Heart right ventricle (tissue), 16 donors: ENCODE measurements at places on chromosomes 16 and 17. TPM values are rescaled to one million over a fixed set of nuclear protein-coding genes. Genes with fewer than 3 reads are reported as not detected.

GRCh38 chr17:59107306-59107670 lies 608 bp upstream of the TRIM37 start:
- H3K4me3 ChIP-seq = peak overlapping the region; percentile 81
- peaks cover 11% of the 10 kb centered on the region for H3K4me1 ChIP-seq
- no peaks in the 10 kb centered on the region for H3K27me3 ChIP-seq
- peak overlapping the region; percentile 87 for H3K27ac ChIP-seq
- DNase-seq = no peak
- H3K36me3 ChIP-seq = peaks cover 42% of the 10 kb centered on the region

DNA sequence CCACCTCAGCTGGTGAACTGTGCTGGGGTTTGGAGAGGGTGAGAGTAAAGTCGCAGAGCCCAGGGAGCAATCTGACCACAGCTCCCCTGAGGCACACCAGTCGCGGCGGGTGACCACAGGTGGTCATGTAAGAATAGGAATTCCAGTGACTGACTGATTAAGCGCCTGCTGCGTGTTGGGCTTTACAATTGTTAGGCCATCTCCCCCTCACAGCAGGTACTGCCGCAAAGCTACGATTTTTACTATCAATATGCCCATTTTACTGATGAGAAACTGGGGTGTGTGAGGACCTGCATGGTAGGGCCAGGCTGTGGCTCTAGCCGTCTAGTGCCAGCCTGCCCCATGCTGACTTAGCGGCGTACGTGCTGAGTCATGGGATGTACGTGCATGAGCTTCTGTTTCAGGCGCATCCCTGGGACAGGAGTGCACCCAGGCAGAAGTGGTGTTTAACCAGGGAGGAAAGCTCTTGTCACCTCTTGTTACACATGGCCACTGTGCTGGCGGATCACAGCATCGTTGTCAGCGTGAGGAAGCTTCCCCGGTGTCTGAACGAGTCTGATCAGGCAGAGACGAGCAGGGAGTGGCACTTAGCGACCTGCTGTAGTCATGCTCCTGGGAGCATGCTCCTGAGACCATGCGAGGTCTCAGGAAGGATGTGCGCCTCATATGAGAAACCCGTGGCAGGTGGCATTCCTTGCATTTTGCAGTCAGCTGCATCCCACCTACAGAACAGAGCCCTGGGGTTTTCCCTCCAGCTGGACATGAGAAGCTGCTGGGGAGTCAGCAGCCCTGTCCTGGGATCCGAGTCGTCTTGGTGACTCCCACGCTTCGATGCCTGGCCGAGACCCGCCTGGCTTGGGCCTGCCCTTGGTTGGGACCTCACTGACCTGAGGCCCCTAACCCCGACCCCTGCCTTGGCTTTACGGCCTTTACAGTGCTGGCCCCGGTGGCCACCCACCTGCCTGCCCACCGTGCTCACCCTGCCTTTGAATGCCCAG lies 163.7 kb upstream of the CHMP6 start:
- H3K27ac ChIP-seq = no peak overlapping the region
- no peak overlapping the region for H3K4me3 ChIP-seq
- H3K27me3 ChIP-seq = no peaks in the 10 kb centered on the region
- H3K4me1 ChIP-seq = no peaks in the 10 kb centered on the region
- DNase-seq = no peak

GRCh38 chr17:73304971-73305812 lies 6.6 kb downstream of the CDC42EP4 start:
- no peaks in the 10 kb centered on the region for H3K27me3 ChIP-seq
- H3K4me3 ChIP-seq = peak overlapping the region; percentile 6
- H3K27ac ChIP-seq = peak overlapping the region; percentile 98
- H3K36me3 ChIP-seq = no peaks in the 10 kb centered on the region
- peak; percentile 71 for DNase-seq
- H3K4me1 ChIP-seq = peaks cover 95% of the 10 kb centered on the region

The KRT27 gene
- total RNA-seq = not detected

The CBFA2T3 gene
- total RNA-seq = 6.3 TPM

- no peak overlapping the region for H3K27ac ChIP-seq
- no peaks in the 10 kb centered on the region for H3K4me1 ChIP-seq
- no peak overlapping the region for H3K4me3 ChIP-seq
- H3K36me3 ChIP-seq = no peaks in the 10 kb centered on the region
- DNase-seq = no peak
These were observed 4.9 kb downstream of the GRIN2C start for GRCh38 chr17:74854792-74855191.

- H3K27ac ChIP-seq = no peak overlapping the region
- DNase-seq = no peak
- no peaks in the 10 kb centered on the region for H3K36me3 ChIP-seq
- H3K4me1 ChIP-seq = no peaks in the 10 kb centered on the region
- H3K4me3 ChIP-seq = no peak overlapping the region
- H3K27me3 ChIP-seq = no peaks in the 10 kb centered on the region
These were observed 14.6 kb downstream of the GNGT2 start for GRCh38 chr17:49195751-49196150.

DNA sequence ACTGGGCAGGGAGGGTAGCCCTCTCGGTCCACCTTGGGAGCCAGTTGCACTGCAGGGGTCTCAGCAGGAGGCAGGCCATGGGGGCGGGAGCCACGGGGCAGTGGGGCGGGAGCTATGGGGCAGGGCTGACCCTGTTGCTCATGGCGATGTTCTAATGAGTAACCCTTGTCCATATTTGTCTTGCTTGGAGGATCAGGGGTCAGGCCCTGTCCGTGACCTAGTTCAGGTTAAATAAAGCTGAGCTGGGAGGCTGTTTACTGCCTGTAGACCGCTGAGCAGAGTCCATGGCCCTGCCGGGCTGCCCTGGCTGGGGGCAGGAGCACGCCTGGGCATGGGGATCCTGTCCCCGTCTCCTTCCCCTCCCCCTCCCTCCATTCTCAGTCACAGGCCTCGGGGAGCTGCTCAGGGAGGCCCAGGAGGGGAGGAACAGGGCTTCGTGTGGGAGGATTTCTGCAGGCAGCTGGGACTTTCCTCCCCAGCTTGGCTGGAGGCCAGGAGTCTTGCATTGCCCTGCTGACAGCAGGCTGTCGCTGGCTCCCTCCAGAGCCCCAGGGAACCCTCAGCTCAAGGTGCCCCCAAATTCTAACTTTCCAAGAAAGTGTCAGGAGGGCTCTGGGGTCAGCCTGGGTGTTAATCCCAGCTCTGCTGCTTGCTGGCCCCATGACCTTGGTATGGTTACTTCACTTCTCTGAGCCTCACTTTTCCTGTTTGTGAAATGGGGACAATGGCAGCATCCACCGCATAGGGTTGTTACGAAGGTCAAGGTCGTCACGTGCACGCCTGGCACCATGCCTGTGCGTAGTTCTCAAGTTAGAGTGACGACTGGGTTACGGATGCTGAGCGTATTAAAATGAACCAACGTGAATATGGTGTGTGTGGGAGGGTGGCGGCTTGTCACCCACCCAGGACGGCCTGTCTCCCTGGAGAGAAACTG lies 6.1 kb upstream of the SERPINF2 start:
- peaks cover 25% of the 10 kb centered on the region for H3K4me1 ChIP-seq
- no peaks in the 10 kb centered on the region for H3K36me3 ChIP-seq
- no peak overlapping the region for H3K27ac ChIP-seq
- H3K4me3 ChIP-seq = no peak overlapping the region
- peak; percentile 69 for DNase-seq
- H3K27me3 ChIP-seq = no peaks in the 10 kb centered on the region

The GCSH gene
- total RNA-seq = 50.0 TPM

GRCh38 chr17:31824766-31825360 lies 34.2 kb downstream of the COPRS start:
- no peak for DNase-seq
- H3K27ac ChIP-seq = no peak overlapping the region
- no peaks in the 10 kb centered on the region for H3K36me3 ChIP-seq
- H3K4me1 ChIP-seq = no peaks in the 10 kb centered on the region
- no peaks in the 10 kb centered on the region for H3K27me3 ChIP-seq

- DNase-seq = peak; percentile 21
- H3K36me3 ChIP-seq = no peaks in the 10 kb centered on the region
- H3K27me3 ChIP-seq = no peaks in the 10 kb centered on the region
- H3K27ac ChIP-seq = no peak overlapping the region
These were observed 696 bp downstream of the NETO2 start for GRCh38 chr16:47142821-47143676.

DNA sequence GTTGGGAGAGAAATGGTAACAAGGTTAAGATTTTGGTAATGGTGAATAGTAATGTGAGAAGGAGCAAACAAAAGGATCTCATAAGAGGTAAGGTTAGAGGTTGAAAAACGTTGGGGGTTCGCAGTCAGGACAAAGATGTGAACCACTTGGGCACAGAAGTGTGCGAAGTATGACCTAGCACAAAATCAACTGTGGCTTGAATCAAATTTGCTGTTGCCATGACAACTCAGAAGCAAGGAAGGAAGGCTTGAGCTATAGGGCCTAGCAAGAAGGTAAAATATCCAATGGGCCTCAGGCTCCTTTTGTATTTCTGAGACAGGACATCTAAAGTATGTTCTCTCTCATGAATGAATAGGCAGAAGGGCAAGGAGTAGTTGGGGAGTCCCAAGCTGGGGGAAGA lies 24.5 kb upstream of the TEKT1 start:
- peaks cover 6% of the 10 kb centered on the region for H3K27me3 ChIP-seq
- no peak for DNase-seq
- no peak overlapping the region for H3K4me3 ChIP-seq

GRCh38 chr17:32875923-32876416 lies 954 bp downstream of the MYO1D start:
- no peaks in the 10 kb centered on the region for H3K36me3 ChIP-seq
- H3K4me1 ChIP-seq = peaks cover 21% of the 10 kb centered on the region
- DNase-seq = no peak
- peak overlapping the region; percentile 86 for H3K27ac ChIP-seq
- H3K4me3 ChIP-seq = peak overlapping the region; percentile 74

- DNase-seq = no peak
- no peak overlapping the region for H3K4me3 ChIP-seq
- H3K27ac ChIP-seq = peak overlapping the region; percentile 25
- no peaks in the 10 kb centered on the region for H3K27me3 ChIP-seq
These were observed 23.9 kb downstream of the PHB1 start for GRCh38 chr17:49390548-49391324.

The GNPTG gene
- total RNA-seq = 35.0 TPM

DNA sequence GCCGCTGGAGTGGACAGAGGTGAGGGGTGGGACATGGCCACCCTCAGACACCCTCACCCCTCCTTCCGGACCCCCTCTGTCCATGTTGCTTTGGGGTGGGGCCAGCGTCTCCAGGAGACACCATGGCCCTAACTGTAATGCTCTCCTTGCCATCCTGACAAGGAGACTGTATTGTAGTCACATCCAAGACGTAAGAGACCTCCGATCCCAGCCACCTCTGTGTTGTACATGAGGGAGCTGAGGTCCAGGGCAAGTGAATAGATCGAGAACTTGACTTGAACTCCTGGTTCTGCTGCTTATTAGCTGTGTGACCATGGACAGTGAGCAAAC lies 30.2 kb downstream of the POLR3E start:
- H3K4me1 ChIP-seq = no peaks in the 10 kb centered on the region
- no peaks in the 10 kb centered on the region for H3K27me3 ChIP-seq
- no peak overlapping the region for H3K27ac ChIP-seq
- no peak overlapping the region for H3K4me3 ChIP-seq
- H3K36me3 ChIP-seq = peaks cover 96% of the 10 kb centered on the region

DNA sequence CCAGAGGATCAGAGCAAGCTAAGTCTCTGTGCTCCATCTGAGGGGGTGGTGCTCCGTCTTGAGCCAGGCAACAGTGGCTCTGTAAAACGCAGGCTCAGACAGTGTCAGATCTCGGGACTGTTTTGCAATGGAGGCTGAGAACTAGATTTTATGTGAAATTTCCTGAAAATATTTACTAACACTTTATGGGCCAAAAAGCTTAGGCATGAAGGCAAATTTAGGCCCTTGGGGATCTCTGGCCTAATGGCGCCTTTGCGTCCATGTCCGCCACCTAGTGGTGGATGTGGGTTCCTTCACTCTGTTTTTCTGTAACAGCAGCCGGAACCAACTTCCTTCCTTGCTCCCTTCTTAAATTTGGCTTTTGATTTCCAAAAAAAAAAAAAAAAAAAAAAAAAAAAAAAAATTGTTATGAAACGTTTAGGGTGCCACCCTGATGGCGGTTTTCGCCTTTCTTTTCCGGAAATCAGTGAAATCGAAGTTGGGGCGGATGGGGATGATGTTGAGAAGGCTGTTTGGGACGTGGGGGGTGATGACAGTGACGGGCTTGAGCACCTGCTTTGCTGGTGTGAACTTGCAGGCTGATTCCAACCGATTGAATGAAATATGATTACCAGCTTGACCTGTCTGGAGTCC lies 14.0 kb upstream of the ELAC2 start:
- no peaks in the 10 kb centered on the region for H3K27me3 ChIP-seq
- no peak overlapping the region for H3K27ac ChIP-seq
- no peaks in the 10 kb centered on the region for H3K4me1 ChIP-seq
- no peak overlapping the region for H3K4me3 ChIP-seq
- DNase-seq = peak; percentile 22

The KCNH6 gene
- total RNA-seq = not detected

The EPOP gene
- total RNA-seq = 0.49 TPM

- no peak overlapping the region for H3K4me3 ChIP-seq
- peak overlapping the region; percentile 42 for H3K27ac ChIP-seq
- H3K27me3 ChIP-seq = no peaks in the 10 kb centered on the region
- peaks cover 11% of the 10 kb centered on the region for H3K4me1 ChIP-seq
- no peaks in the 10 kb centered on the region for H3K36me3 ChIP-seq
These were observed 263.4 kb downstream of the BCAS3 start for GRCh38 chr17:60941028-60941427.

DNA sequence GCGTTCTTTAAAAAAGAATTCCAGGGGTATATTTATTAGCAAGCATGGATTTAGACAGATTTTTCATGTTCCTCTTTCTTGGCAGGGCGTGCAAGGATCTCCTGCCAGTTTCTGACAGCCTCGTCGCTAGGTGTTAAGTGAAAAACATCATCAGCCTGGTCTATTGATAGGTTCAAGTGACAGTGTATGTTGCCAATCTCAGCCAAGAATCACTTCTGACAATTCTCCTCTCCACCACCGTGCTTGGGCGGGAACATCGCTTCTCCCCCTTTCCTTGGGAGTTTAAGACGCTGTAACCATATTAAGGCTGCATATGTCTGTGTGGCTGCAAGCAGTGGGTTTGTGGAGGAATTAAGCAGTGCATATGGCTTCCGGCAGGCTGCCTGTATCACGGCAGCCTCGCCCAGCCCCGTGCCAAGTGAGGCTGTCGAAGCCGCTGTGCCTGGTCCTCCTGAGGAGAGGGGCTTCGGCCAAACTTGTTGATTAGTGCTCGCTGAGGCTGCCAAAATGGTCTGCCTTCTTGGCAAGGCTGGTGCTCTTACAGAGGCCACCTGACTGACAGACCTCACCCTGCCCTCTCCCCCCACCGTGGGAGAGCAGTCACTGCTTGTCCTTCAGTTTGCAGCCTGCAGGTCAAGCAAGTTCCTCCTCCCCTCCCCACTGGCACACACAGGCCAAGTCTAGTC lies 132.2 kb upstream of the MPHOSPH6 start:
- peak; percentile 33 for DNase-seq
- H3K27ac ChIP-seq = peak overlapping the region; percentile 46
- H3K4me3 ChIP-seq = no peak overlapping the region
- no peaks in the 10 kb centered on the region for H3K4me1 ChIP-seq

- peak overlapping the region; percentile 86 for H3K27ac ChIP-seq
- no peak overlapping the region for H3K4me3 ChIP-seq
- H3K4me1 ChIP-seq = peaks cover 37% of the 10 kb centered on the region
- no peaks in the 10 kb centered on the region for H3K27me3 ChIP-seq
- H3K36me3 ChIP-seq = no peaks in the 10 kb centered on the region
These were observed 7.0 kb downstream of the PLXDC1 start for GRCh38 chr17:39144416-39144840.

The NPIPB8 gene
- not detected for total RNA-seq

GRCh38 chr17:29076722-29077121 lies 33.8 kb downstream of the PIPOX start:
- H3K27me3 ChIP-seq = no peaks in the 10 kb centered on the region
- H3K4me1 ChIP-seq = peaks cover 10% of the 10 kb centered on the region
- H3K27ac ChIP-seq = no peak overlapping the region
- DNase-seq = no peak

- no peaks in the 10 kb centered on the region for H3K36me3 ChIP-seq
- no peak for DNase-seq
- no peak overlapping the region for H3K27ac ChIP-seq
- peaks cover 98% of the 10 kb centered on the region for H3K27me3 ChIP-seq
- H3K4me3 ChIP-seq = no peak overlapping the region
These were observed 6.7 kb downstream of the FOXF1 start for GRCh38 chr16:86517033-86517432.

The FBXO39 gene
- not detected for total RNA-seq
